ENCODE measurements at places on chromosomes 6 and 20. TPM values are rescaled to one million over a fixed set of nuclear protein-coding genes. Genes with fewer than 3 reads are reported as not detected.

NKX2-2 gene
- not detected for total RNA-seq

MRPS18B gene
- 43.2 TPM for total RNA-seq

CLIC5 gene
- 1.8 TPM for total RNA-seq

TCEA2 gene
- 55.3 TPM for total RNA-seq

SEL1L2 gene
- not detected for total RNA-seq

SLC17A1 gene
- total RNA-seq, result not detected

ERVFRD-1 gene
- total RNA-seq, result not detected
